Daoy (cell line): ENCODE measurements at places on chromosomes 3 and 15. TPM values are rescaled to one million over a fixed set of nuclear protein-coding genes. Genes with fewer than 3 reads are reported as not detected.

DNA sequence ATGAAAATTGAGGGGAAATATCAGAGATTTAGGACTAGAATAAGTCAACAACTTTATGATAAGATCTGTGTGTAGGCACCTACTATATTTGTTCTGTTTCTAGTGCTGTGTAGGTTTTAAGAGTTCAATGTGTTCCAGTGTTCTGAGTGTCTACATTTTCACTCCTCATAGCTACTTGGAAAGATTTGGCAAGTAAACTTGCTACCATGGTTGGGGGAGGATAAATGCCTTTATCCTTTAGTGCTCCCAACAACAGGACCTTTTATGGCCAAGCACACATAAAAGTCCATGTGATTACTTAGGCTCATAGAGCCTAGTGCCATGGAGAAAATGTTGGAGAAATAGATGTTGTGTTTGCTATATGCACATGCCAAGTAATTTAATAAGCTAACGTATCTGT lies 64.0 kb downstream of the LYSMD4 start:
- DNase-seq: no peak

GRCh38 chr3:23666818-23667217 lies 138.9 kb upstream of the UBE2E1 start:
- no peak for DNase-seq

DNA sequence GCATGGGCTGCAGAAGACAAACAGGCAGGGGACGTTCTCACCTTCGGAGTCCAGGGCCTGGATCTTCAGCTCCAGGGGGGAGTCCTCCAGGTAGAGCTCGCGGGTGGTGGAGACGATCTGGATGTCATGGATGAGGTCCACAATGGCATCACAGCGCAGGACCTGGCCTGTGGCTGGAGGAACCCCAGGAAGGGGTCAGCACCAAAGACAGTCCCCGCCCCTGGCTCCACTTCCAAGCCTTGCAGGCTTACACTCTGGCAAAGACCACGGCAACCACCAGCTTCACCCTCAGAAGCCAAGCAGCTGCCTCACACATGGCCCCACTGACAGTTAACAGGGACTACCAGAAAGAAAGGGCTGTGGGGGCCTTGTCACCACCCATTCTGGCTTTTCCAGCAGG lies 22.8 kb downstream of the NUP210 start:
- DNase-seq: no peak

- DNase-seq: no peak
Measured at GRCh38 chr3:12809001-12809400, 12.5 kb downstream of the CAND2 start.

DNA sequence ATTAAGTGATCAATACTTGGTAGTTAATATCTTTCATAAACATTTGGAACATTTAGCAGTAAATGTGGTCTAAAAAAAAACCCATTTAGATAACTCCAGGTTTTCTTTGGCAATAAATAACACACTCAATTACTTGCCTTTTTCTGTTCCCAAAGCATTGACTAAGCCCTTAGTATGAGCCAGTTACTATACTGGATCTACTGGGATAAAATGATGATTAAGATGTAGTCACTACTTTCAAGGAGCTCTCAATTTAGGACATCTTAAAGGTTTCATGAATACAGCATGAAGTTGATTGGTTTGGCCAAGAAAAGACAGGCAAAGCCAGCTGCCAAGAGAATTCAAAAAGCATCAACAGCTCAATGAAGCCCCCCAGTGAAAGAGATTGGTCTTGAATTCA lies 250.9 kb downstream of the EPHA3 start:
- no peak for DNase-seq

Gene ZNF619
- 1.1 and 1.7 TPM in 2 replicates for total RNA-seq

Gene CASR
- total RNA-seq: not detected in 2 replicates
